ENCODE measurements at places on chromosomes 1 and 21.
A peak's percentile ranks its signal among the peaks of the same experiment; 100 is the strongest.

GRCh38 chr21:32776743-32777142 is 5.2 kb upstream of the PAXBP1 start:
- no peak for DNase-seq

- DNase-seq, result peak; percentile 92
Observed at GRCh38 chr1:2046174-2046917, 3.9 kb upstream of the PRKCZ start.

- no peak for DNase-seq
Observed at GRCh38 chr1:111571987-111572386, 47.6 kb upstream of the RAP1A start.

- no peak for DNase-seq
Observed at GRCh38 chr1:224558904-224559303, 57.2 kb upstream of the CNIH3 start.

- DNase-seq, result no peak
Observed at GRCh38 chr1:227769047-227769935, 34.1 kb downstream of the SNAP47 start.

- peak; percentile 73 for DNase-seq
Observed at GRCh38 chr1:6209661-6210580, 4.0 kb downstream of the RNF207 start.

- DNase-seq, result no peak
Observed at GRCh38 chr1:100612540-100612939, 74.6 kb downstream of the GPR88 start.

- DNase-seq, result peak; percentile 91
Observed at GRCh38 chr1:27011058-27011764, 1.4 kb downstream of the TENT5B start.

GRCh38 chr1:220550811-220551399 is 23.0 kb downstream of the MARK1 start:
- peak; percentile 45 for DNase-seq

DNA sequence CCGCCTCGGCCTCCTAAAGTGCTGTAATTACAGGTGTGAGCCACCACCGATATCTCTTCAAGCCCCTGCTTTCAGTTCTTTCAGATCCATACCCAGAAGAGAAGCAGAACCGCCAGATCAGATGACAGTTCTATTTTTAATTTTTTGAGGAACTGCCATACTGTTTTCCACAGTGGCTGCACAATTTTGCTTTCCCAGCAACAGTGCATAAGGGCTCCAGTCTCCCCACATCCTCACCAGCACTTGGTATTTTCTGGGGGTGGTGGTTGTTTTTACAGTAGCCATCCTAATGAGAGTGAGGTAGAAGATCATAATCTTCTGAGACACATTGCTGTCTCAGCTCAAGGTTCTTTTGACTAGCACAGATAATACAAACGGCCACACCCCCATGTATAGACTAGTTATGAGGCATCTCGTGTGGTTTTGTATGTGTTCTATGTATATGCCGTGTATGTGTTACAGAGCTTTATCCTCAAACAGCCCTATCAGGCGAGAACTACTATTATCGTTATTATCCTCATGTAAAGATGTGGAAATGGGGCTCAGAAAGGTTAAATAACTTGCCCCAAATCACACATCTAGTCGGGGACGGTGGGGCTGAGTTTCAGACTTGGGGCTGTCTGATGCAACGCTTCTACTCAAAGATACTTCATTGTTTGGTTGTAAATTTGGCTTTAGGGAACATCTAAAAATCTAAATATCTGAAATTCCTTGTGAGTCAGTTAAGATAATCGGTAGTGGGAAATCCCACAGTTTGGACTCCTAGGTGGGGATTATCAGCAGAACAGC is 12.0 kb downstream of the FHAD1 start:
- DNase-seq, result no peak

GRCh38 chr21:38668541-38668940 is 137.2 kb upstream of the ETS2 start:
- no peak for DNase-seq

GRCh38 chr21:43287111-43287760 is 118.4 kb downstream of the CRYAA start:
- no peak for DNase-seq

- no peak for DNase-seq
Observed at GRCh38 chr1:203929741-203930309, 68.4 kb downstream of the SNRPE start.

DNA sequence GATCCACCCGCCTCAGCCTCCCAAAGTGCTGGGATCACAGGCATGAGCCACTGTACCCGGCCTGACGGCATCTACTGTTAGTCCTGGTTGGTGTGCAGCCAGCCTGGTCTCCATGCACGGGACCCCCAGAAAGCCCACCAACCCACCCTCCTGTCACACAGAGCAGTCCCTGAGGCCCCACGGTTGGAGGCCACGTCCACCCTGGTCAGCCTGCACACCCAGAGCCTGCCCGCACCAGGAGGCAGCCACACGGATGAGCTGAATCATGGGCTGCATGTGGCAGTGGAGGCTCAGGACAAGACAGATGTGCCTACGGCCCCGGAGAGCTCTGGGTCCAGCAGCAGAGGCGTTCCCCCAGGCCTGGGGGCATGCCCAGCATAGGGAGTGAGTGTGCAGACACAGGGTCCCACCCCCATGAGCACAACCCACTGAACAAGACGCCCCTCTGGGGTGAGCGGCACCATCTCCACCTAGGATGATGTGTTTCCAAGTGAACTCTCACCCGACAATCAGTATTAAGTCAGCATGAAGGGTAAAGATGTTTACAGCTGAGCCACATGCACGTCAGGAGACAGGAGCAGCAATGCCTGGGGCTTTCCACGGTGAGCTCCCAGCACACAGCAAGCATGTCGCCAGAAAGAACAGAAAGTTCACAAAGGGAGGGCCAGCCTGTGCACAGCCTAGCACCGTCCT is 102.1 kb downstream of the WDR4 start:
- DNase-seq, result no peak

GRCh38 chr1:91610102-91610501 is 109.5 kb downstream of the CDC7 start:
- no peak for DNase-seq

- no peak for DNase-seq
Observed at GRCh38 chr1:231512147-231512698, 16.2 kb upstream of the TSNAX start.

GRCh38 chr1:243598433-243598832 is 251.6 kb downstream of the AKT3 start:
- no peak for DNase-seq

- DNase-seq, result no peak
Observed at GRCh38 chr1:213724640-213725536, 262.9 kb upstream of the PROX1 start.

DNA sequence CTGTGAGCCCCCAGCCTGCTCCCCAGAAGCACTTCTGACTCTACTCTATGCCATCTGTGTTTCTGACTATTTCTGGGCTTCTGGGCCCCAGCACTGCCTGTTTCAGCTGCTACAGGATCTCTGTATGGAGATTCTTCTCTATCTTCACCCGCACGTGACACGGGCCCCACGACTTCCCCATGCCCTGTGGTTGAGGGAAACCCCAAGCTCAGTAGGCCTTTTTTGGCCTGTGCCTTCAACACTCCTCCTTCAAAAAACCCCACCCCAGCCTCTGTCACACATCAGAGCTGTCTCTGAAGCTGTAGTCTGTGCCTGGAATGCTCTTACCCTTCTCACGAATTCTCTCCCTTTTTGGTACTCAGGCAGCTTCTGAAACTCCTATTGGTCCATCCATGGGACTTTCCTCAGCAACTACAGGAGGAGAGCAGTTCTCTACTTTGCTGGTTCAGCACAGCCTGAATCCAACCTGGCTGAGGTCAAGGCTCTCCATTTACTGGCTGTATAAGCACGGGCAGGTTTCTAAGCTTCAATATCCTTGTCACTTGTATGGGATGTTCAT is 2.0 kb upstream of the NID1 start:
- no peak for DNase-seq

- no peak for DNase-seq
Observed at GRCh38 chr1:204335085-204335484, 24.6 kb downstream of the PLEKHA6 start.

- no peak for DNase-seq
Observed at GRCh38 chr1:181742426-181742825, 259.1 kb downstream of the CACNA1E start.

- no peak for DNase-seq
Observed at GRCh38 chr1:221180704-221181368, 301.6 kb downstream of the HLX start.

- no peak for DNase-seq
Observed at GRCh38 chr1:55197099-55197498, 18.1 kb downstream of the USP24 start.

DNA sequence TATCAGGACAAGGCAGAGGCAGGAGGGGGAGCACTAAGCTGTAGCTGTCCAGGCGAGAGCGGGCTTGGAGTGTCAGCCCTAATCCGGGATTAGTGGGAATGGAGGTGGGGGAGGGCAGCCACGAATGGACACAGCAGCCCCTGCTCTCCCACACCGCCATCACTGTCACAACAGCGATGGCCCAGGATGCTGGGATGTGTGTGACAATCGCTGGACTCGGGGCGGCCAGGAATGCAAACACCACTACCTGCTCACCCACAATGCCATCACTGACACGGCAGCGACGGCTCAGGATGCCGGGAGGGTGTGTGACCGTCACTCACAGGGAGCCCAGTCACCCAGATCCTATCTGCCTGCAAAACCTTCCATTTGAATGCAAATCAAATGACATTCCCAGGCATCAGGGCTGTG is 2.9 kb downstream of the C2CD2 start:
- peak; percentile 99 for DNase-seq

DNA sequence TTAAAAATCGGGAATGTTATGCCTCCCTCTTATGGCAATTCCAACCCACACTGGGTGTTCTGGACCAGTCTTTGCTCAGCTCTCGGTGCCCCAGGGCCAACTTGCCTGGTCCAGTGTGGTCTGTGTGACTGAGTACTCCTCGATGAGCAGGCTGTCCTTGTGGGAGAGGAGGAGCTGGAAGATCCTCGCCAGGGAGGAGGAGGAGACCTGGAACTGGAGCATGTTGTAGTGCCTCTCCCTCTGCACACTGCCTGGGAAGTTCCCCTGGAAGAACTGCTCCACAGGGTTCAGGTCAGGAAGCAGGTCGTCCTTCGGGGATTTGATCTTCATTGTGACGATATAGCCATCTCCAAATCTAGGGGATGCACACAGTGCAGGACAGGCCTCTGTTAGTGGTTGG is 88.5 kb upstream of the GCLM start:
- DNase-seq, result no peak

DNA sequence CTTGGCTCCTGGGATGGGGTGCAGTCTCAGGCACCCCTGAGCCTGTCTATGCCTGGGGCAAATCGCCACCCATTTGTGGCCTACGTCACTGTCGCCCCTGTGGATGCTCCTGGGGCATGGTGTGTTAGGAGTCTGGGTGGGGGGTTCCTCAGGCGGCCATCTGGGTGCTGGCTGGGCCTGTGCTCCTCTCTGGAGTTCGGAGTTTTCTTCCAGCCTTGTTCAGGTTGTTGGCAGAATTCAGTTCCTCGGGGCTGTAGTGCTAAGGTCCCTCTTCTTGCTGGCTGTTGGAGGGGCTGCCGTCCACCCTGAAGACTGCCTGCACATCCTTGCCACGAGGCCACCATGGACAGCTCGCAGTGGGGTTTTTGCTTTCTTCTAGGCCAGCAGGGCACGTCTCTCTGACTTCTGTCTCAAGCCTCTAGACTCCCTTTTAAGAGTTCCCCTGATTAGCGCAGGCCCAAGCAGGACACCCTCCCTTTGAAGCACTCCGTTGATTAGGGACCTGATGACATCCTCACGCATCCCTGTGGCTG is 86.7 kb upstream of the C1orf174 start:
- no peak for DNase-seq

GRCh38 chr1:180503280-180503862 is 994 bp upstream of the ACBD6 start:
- no peak for DNase-seq

DNA sequence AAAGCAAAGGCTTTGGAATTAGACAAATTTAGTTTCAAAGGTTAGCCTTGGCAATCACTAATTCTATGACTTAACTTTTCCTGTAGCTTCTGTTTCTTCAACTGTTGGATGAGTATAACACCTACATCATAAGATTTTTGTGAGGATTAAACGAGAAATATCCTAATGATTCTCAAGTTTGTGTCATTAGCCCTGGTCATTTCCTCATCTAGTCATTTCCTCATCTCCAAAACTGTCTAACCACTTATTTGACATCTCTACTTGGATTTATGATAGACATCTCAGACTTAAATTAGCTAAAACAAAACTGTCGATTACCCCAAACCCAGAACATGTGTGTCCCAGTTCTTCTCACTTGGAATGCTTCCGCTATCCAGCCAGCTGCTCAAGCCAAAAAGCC is 80.2 kb upstream of the CHODL start:
- no peak for DNase-seq

- no peak for DNase-seq
Observed at GRCh38 chr1:88341447-88341846, 342.6 kb upstream of the PKN2 start.

DNA sequence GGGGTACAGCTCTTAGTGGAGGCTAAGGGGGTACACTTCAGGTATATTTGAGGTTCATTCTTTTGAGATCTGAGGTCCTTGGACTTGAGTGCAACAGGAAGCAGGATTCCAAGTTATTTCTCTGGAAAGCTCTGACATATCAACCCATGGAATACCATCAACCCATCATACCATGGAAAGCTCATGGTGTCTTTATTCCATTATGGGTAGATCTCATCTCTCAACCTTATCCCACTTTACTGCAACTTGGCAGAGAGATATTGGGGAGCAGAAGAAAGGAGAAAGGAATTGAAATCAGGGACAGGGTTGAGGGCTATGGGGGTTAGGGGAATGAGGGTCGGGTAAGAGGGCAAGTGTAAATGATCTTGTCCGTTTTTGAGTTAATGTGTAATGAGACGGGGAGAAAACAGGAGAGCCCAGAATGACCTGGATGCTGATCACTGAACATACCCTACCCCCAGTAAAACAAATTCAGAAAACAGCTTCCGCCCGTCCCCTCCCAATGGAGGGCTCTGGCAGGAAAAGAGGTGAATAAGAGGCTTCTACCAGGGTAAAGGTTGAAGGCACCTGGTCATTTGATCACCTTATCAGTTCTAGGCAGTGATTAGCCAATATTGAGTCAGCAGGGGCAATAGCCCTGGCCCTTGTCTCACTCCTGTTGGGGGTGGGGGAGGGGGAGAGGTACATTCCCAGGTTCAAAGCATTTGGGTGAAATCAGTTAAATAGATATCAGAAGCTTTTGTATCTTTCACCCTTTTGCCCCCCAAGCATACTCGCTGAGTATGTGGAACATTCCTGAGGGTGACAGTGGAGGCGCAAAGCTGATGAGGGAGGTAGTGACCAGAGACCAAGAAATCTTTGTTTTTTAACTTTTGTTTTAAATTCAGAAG is 622 bp upstream of the APOA2 start:
- DNase-seq, result no peak

All from WERI-Rb-1 (cell line).